Fibroblast of skin of left biceps (primary cell): ENCODE measurements at places on chromosomes 5 and 9.

DNA sequence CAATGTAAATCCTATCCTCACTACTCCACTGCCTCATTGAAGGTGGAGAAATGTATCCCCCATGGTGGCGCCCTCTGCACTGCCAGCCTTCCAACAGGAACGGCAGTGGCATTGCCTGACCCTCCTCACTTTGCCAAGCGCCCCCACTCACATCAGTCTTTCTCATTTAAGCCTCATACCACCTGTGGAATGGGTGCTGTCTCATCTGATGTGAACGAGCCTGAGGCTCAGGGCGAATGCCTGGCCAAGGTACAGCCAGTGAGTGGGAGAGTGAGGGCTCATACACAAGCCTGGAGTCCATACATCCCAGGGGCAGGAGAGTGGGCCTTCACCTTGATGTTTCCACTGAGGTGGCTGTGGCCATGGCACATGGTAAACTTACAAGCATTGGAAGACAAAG is 10.3 kb downstream of the F2RL2 start:
- no peak for DNase-seq

- peak; percentile 13 for DNase-seq
Observed at GRCh38 chr5:32916648-32917047, 205.5 kb downstream of the NPR3 start.

- no peak for DNase-seq
Observed at GRCh38 chr5:1474866-1475543, 29.8 kb upstream of the SLC6A3 start.

- DNase-seq = no peak
Observed at GRCh38 chr5:94329115-94329514, 289.3 kb downstream of the KIAA0825 start.

DNA sequence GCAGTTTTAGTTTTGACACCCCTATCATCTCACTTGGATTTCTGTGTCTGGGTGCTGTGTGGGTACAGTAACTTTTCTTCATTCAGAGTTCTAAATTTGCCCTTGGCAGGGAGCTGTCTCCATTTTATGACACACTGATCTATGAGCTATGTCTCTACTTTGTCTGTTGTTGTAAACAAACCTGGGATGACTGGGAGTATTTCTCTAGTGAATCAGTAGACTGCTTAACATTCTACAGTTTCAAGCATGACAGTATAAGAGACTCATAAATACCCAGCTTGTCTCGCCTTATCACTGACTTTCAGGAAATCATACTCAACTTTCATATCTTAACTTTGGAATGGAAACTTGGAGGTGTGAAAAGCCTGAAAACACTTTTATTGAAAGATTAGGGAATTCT is 212.1 kb upstream of the NUDT12 start:
- DNase-seq = no peak

DNA sequence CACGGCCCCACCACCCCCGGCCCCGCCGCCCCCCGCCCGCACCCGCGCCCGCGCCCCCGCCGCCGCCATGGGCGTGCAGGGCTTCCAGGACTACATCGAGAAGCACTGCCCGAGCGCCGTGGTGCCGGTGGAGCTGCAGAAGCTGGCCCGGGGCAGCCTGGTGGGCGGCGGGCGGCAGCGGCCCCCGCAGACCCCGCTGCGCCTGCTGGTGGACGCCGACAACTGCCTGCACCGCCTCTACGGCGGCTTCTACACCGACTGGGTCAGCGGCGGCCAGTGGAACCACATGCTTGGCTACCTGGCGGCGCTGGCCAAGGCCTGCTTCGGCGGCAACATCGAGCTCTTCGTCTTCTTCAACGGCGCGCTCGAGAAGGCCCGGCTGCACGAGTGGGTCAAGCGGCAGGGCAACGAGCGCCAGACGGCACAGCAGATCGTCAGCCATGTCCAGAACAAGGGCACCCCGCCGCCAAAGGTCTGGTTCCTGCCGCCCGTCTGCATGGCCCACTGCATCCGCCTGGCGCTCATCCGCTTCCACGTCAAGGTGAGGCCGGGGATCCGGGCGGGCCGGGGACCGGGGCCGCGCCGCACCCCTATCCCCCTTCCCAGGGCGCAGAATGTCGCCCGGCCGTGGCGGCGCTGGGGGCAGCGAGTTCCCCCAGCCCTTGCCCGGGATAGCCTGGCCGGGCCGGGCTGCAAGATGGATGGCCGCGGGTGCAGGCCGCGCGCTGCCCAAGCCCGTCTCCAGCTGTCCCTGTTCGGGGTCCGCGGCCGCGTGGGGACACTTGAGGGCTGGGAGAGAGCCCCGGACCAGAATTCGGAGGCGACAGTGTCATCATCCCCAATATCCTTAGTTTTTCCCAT is 594 bp downstream of the FAM120A start:
- no peak for DNase-seq

DNA sequence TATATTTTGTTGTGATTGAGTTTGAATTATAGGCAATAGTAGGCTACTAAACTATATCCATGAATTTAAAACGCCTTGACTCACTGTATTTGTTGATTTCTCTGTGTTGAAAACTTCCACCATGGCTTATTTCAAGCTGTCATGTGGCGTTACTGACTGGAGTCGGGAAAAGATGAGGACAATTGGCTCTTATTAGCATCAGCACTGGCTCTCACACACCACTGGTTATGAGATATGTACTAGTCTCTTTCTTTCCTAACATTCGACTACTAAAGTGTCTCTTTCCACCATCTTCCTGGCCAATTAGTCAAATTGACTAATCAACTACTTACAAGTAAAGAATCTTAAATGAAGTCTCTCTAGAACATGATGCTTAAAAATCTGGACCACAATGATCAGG is 9.1 kb upstream of the DAB2 start:
- no peak for DNase-seq

- no peak for DNase-seq
Observed at GRCh38 chr9:85905957-85906356, 35.0 kb upstream of the NAA35 start.
